ENCODE measurements at places on chromosomes 3 and 15.

DNA sequence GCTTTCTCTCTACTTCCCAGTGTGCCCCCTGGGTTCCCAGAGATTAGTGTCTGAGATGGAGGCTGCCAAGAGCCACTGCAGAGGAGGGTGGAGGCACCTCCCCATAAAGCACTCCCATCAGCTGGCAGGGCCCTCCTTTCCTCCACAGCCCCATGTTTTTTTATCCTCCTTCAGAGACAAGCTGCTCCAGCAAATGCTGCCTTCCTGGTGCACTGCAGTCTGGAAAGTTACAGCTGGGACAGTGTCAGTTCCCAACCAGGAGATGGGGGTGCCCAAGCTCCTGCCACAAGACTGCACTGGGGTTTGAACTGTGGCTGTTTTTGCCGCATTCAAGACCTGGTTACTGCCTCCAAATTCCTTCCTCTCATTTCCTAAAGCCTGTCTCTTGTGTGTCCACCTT, 206.1 kb downstream of the CADPS start:
- DNase-seq, result no peak

GRCh38 chr15:98727115-98728040, 79.0 kb downstream of the IGF1R start:
- DNase-seq, result no peak

GRCh38 chr15:95843241-95843910, 487.1 kb upstream of the NR2F2 start:
- DNase-seq, result no peak

GRCh38 chr3:9876991-9877390, 3.1 kb downstream of the CIDEC start:
- no peak for DNase-seq

GRCh38 chr3:136929977-136930670, 27.7 kb upstream of the IL20RB start:
- no peak for DNase-seq

- peak; percentile 27 for DNase-seq
Observed at GRCh38 chr3:87088993-87089841, 98.3 kb upstream of the VGLL3 start.

DNA sequence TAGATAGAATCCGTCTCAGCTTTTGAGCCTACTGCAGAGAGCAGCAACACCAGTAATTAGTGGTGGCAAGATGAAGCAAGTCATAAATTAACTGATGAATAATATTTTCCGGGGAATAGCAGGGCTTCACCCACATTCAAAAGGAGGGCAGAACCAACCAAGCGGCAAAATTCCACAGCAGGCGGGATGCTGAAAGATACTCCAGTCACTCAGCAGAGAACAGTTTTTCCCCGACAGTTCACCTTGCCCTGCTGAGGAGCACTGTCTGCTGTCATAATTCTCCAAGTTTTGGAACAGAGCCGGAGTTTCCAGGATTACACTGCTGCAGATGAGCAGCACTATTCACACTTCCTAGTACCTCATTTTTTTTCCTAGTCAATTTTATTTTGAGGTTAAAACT, 274.7 kb downstream of the CD47 start:
- no peak for DNase-seq

GRCh38 chr15:89211678-89212170, 9.7 kb downstream of the RLBP1 start:
- DNase-seq, result no peak

DNA sequence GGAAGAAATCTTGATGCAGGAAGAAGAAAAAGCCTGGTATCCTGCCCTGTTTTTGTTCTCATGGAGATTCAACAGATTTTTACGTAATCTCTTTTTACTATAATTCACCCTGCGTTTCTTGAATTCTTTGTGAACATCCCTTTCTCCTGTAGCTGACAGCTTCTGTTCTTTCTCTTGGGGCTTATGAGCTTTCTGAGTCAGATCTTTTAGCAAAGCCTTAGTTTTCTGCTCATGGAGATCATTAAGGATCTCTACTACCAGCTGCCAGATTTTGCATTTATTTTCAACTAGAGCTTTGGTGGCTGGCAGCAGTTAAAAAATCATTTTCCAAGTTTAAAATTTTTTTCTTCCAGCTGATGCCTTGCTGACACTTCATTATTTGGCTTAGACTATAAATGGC, 51.6 kb downstream of the MOBP start:
- no peak for DNase-seq

DNA sequence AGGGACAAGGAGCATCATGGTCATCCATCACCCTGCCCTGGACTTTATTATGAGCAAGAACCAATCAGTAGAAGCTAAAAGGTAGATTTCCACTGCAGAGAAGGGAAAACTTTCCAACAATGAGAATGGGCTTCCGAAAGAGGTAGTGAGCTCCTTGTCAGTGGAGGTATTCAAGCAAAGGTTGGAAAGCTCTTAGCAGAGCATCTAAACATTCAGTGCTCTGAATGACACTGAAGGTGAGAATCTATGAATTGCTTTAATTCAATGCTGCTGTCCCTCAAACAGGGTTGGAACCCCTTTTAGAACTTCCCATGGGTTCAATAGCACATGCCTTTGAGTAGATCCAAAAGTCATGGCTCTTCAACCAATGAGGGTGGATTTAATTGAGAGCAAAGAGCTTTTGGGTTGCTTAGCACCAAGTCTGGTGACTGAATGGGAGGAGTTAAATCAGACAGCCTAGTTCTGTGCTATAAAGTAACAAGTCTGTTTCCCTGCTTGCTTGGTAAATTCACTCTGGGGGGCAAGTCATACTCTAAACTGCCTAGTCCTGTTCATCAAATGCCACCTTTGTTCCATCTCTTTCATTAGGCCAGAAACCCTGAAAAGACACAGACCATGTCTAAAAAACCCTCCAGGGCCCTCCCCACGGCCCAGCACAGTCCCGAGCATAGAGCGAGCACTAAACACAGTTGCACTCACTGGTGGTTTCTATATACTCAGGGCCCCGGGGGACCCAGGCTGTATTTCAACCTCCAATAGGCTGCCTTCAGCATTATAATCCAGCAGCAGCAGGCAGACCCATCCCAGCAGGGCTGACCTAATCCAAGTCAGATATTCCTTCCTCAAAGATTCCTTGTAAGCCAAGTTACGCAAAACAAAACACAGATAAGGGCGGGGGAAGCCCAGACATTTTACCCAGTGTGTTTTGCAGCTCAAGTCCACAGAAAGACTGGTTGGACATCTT, 161.2 kb downstream of the MEGF11 start:
- no peak for DNase-seq

- DNase-seq, result peak; percentile 12
Observed at GRCh38 chr3:42666022-42666421, 12.5 kb downstream of the ZBTB47 start.

Measured in GM10248 (cell line).